ENCODE measurements at places on chromosomes 1 and 21.

DNA sequence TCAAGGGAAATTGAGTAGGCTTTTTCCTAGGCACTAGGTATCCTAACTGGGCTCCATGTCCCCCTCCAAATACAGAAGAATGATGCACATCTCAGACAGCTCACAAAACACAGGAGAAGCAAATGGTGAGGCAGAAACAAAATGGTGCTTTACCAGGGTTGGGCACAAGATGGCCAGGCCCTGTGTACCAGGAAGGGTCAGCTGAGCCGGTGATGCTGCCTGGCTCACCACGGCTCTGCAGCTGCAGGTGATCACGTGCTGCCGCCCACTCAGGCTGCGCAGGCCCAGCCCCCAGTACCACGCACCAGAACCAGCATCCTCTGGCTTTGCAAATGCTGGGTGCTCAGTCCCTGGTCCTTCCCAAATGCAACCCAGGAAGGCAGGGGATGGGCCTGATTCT lies 993 bp upstream of the DSCAM start:
- no peak overlapping the region for H3K27ac ChIP-seq
- peaks cover 71% of the 10 kb centered on the region for H3K27me3 ChIP-seq
- H3K4me3 ChIP-seq: no peak overlapping the region
- DNase-seq: peak; percentile 42
- peaks cover 18% of the 10 kb centered on the region for H3K4me1 ChIP-seq

- H3K4me3 ChIP-seq: peak overlapping the region; percentile 88
- H3K27ac ChIP-seq: peak overlapping the region; percentile 100
- no peaks in the 10 kb centered on the region for H3K27me3 ChIP-seq
- H3K4me1 ChIP-seq: peaks cover 72% of the 10 kb centered on the region
- peak; percentile 89 for DNase-seq
These were observed 2.3 kb downstream of the H3-3A start for GRCh38 chr1:226064816-226065248.

DNA sequence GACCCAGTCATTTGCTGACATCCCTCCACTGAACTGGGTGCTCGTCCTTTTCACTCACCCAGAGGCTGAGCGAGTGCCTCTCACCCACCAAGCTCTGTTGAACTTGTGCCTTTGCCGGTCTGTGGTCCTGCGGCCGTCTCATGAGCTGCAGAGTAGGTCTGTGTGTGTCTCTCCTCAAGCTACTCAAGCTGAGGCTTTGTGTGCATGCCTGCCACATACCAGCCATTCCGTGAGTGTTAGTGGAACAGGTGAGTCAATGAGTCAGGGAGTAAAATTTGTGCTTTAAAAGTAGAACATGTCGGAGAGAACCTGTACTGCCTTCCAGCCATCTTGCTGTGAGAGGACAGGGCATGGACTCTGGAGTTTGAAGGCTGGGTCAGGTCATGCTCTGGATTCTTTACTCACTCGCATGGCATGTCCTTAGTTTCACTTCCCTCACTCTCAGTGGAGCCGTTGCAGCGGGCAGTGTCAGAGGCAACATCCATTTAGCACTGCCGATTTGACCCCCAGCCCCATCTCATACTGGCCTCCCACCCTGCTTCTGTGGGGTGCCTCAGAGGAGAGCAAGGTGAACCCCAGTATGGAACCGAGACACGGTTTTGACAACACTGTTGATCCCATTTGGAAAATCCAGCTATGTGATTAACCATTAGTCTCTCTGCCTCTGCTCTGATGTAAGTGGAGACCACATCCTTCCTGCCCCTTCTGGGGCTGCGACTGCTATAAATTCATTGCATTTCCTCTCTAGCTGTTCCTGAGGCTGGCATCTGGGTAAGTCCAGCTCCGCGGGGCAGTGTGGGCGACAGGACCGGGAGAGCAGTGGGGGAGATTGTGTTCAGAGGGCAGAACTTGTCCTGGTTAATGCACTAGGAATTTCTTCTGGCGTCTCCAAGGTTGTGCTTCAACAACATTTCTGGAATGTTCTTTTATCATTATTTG lies at the start of gene NLRP3:
Gene NLRP3 (plus strand): TSS at position 751 of the 939 bp plus-strand sequence. CDS start 2,628 bp downstream, outside the sequence.
- no peaks in the 10 kb centered on the region for H3K4me1 ChIP-seq
- DNase-seq: peak; percentile 44
- H3K27me3 ChIP-seq: no peaks in the 10 kb centered on the region
- peak within 1 kb of the TSS; percentile 45 for H3K27ac ChIP-seq

DNA sequence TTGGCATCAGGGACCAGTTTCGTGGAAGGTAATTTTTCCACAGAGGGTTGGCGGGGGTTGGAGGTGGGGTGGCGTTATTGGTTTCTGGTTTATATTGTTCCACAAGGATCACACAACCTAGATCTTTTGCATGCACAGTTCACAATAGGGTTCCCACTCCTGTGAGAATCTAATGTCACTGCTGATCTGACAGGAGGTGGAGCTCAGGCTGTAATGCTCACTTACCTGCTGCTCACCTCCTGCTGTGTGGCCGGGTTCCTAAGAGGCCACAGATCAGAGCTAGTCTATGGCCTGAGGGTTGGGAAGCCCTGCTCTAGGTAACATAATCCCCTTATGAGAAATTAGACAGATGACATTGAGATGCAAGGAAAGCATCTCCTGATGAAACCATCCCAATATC lies 12.6 kb downstream of the GBP5 start:
- H3K4me1 ChIP-seq: peaks cover 13% of the 10 kb centered on the region
- no peak overlapping the region for H3K4me3 ChIP-seq
- no peak for DNase-seq
- no peaks in the 10 kb centered on the region for H3K36me3 ChIP-seq
- H3K27ac ChIP-seq: no peak overlapping the region
- no peaks in the 10 kb centered on the region for H3K27me3 ChIP-seq

DNA sequence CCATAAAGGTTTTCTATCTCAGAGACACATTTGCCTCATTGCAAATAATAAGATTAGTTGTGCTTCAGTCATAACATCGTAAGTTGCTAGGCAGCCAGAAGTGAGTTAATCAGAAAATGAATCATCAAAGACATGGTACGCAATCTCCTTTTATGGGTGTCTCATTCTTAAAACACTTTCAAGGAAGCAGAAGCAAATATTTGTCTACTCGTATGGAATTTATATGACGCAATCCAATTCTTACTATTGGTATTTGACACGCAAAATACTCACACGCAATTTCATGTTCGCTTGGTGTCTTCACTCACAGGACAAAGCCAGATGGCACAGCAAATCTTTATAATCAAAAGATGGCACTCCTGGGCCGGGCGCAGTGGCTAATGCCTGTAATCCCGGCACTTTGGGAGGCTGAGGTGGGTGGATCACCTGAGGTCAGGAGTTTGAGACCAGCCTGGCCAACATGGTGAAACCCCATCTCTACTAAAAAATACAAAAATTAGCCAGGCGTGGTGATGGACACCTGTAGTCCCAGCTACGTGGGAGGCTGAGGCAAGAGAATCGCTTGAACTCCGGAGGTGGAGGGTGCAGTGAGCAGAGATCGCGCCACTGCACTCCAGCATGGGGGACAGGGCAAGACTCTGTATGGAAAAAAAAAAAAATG lies 56.4 kb downstream of the HLCS start:
- no peaks in the 10 kb centered on the region for H3K27me3 ChIP-seq
- H3K4me3 ChIP-seq: no peak overlapping the region
- H3K27ac ChIP-seq: no peak overlapping the region
- no peaks in the 10 kb centered on the region for H3K36me3 ChIP-seq
- DNase-seq: no peak

GRCh38 chr1:106600626-106601025 lies 455.8 kb upstream of the PRMT6 start:
- no peak for DNase-seq
- no peak overlapping the region for H3K27ac ChIP-seq
- H3K4me3 ChIP-seq: no peak overlapping the region
- H3K4me1 ChIP-seq: no peaks in the 10 kb centered on the region

DNA sequence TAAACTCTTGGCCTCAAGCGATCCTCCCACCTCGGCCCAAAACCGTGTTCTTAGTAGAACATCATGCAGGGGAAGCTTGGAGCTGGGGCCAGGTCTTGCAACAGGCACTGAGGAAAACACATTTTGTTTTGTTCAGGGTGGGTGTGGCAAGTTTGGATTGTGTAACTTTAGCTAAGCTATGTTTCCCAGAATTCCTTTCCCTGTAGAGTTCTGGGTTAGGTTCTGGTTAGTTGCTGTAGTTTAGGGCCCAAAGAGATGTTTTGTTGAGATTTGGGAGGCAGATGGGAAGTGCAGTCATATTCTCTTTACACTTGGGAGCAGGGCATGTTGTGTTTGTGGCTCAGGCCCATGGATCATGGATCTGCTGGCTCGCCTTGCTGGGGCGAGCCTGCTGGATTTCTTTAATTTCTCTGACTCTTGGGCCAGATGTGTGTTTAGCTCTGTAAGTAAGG lies 24.0 kb downstream of the PLA2G5 start:
- no peaks in the 10 kb centered on the region for H3K27me3 ChIP-seq
- DNase-seq: no peak
- H3K27ac ChIP-seq: peak overlapping the region; percentile 56
- H3K4me1 ChIP-seq: no peaks in the 10 kb centered on the region
- H3K36me3 ChIP-seq: no peaks in the 10 kb centered on the region

DNA sequence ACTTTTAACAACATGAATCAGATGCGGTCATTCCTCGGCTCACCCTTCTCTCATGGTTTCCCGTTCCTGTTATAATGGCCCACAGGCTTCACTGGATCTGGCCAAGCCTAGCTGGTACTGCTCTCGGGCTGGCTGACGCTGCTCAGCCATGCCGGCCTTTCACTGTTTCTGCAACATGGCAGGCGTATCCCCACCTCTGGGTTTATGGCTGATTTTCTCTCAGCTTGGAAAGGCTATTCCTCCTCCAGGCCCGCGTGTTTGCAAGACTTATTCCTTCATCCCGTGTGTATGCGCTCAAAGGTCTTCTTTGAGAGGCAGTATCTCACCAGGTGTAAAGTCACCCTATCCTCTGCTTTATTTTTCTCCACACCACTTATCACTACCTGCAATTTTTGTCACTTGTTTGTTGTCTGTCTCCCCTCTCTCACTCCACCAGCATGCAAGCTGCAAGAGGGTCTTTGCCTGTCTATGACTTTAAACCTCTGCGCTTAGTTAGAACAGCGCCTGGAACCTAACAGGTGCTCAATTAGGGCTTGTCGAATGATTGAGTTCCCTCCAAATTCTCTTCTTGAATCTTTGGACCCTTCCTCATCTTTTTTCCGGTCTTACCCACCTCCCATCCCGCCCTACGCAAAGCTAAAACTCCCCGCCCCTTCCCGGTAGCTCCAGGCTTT lies 491 bp upstream of the RAP1A start:
- peak overlapping the region; percentile 75 for H3K4me3 ChIP-seq
- H3K4me1 ChIP-seq: peaks cover 25% of the 10 kb centered on the region
- no peaks in the 10 kb centered on the region for H3K27me3 ChIP-seq
- no peak for DNase-seq
- H3K27ac ChIP-seq: peak overlapping the region; percentile 98
- H3K36me3 ChIP-seq: no peaks in the 10 kb centered on the region

DNA sequence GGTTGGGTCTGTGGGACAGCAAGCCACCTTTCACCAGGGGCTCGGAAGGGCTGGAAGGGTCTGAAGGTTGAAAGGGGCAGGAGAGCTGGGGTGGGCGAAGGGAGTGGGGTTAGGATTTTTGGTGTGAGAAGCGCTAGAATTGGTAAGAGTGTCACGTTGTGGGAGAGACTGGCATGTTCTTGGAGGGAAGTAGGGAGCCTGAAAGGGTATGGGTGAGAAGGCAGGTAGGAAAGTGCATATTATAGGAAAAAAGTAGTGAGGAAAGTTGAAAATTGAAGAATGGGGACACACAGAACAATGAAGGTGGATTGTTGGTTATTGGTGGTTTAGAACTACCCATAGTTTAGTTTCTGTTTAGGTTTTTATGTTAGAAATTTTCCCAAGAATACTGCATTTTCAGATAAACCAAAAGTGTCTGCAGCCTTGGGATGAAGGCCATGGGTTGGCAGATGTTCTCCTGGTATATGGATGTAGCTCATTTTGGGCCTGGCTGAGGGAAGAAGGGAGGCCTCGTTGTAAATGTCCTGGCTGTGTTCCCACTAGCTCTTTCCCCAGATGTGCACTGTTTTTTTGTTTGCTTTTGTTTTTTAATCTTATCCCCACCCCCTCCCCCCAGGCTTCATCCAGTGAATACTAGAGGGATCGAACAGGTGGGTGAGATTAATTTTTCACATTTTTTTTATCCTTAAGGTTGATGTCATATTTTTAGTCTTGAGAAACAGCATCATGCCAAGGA lies 1.2 kb downstream of the LRRC42 start:
- H3K4me1 ChIP-seq: peaks cover 75% of the 10 kb centered on the region
- DNase-seq: no peak

DNA sequence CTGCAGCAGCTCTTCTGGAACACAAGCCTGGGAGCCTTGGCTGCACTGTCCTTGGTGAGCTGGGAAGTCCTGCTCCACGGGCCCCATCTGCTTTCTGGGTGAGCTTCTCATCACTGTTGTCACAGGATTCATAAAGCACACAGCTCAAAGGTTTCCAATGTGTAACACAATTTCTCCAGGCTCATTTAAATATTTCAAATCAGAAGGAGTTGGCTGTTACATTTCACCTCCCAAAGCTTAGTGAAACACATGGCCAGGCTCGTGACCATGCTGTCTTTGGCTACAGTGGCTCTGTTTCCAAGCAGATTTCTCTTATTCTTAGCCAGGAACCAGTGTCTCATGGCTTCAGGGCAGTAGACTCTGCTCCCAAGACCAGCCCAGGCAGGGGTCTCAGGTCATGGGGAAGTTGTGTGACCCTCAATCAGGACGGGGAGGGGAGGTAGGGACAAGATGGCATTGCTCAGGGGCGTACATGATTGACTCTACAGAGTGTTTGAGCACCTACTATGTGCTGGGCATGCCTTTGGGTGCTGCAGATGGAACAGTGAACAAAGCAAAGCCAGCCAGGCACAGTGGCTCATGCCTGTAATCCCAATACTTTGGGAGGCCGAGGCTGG lies 353.0 kb downstream of the NPHP4 start:
- no peaks in the 10 kb centered on the region for H3K4me1 ChIP-seq
- H3K27ac ChIP-seq: no peak overlapping the region
- DNase-seq: peak; percentile 16
- H3K36me3 ChIP-seq: no peaks in the 10 kb centered on the region

DNA sequence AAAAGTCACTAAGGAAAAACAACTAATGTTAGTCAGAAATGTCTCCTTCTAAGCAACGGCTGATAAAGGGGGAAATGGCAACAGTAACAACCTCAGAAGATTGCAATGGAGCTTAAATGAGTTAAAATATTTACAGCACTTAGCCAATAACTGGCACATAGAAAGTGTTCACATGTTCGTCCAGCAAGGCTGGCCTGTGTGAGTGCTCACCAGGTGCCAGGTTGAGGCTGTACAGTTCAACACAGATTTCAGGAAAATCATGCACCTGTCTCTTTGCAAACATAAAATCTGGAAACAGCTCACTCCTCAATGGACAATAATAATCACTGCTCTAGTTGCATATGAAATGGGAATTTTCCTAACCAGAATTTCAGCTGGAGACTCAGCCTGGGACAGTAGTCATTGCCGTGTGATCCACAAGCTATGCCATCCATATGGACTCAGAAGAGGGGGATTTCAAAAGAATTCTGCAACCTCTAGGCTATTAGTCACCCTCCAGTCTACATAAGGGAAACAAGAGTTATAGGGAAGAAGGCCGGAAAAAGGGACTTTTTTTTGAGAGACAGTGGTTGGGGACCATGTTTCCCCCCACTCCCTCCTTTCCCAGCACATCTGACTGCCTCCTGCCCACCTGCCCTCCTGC lies 68.6 kb downstream of the SYDE2 start:
- no peak overlapping the region for H3K27ac ChIP-seq
- no peaks in the 10 kb centered on the region for H3K4me1 ChIP-seq
- no peaks in the 10 kb centered on the region for H3K27me3 ChIP-seq
- H3K4me3 ChIP-seq: no peak overlapping the region
